ENCODE measurements at places on chromosomes 12 and 14.

DNA sequence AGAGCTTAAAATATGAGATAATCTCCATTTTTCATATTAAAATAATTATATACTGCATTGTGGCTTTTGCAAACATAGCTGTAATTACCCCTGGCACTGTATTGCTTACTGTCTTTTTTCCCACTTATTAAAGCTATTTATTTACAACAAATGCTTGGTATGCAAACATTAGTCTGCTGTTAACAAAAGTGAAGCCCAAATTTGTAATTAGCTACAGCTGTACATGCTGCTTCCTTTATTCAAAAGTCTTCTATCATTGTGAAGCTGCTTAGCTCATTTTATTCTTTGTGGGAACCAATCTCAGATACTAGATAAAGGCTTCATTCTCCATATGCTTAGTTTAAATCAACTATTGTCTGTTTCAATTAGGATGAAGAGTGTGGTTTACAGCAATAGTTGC lies 425.8 kb upstream of the FOXG1 start:
- DNase-seq: no peak

GRCh38 chr12:61870658-61871484 lies 389.3 kb upstream of the USP15 start:
- no peak for DNase-seq

- peak; percentile 29 for DNase-seq
These were observed 242.0 kb downstream of the NEDD1 start for GRCh38 chr12:97148941-97149559.

- no peak for DNase-seq
These were observed 11.1 kb upstream of the NEMF start for GRCh38 chr14:49863487-49864281.

GRCh38 chr14:61934385-61934784 lies 172.2 kb downstream of the SNAPC1 start:
- DNase-seq: no peak

- no peak for DNase-seq
These were observed 7.3 kb upstream of the SERPINA6 start for GRCh38 chr14:94330432-94330831.

DNA sequence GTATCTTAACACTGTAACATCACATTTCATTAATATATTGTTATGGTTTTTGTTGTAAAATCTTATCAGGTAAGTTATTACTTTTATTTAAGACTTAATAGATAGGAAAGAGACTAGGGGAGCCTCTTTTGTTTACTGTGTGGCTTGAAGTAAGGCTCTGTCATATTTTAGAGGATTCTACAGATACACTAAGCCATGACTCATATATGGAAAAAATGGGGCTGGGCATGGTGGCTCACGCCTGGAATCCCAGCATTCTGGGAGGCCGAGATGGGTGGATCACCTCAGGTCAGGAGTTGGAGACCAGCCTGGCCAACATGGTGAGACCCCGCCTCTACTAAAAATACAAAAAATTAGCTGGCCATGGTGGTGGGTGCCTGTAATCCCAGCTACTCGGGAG lies 23.6 kb upstream of the NPFF start:
- DNase-seq: no peak

DNA sequence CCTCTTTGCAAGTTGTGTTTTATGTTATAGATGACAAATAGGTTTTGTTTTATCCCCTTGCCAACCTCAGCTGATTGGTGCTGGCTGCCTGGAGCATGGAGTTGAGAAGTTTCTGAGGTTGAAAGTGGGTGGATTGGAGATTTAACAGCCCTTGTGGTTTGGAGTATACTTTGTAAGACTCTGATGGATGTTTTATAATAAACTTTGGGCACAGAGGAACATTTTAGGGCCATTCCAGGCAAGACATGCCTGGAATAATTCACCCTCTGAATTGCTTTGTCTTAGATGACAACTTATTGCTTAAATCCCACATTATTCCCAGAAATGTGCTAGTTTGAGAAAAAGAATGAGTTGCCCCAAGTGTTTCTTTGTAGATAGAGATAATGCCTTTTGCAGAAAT lies 158.9 kb downstream of the SLC5A8 start:
- DNase-seq: no peak

DNA sequence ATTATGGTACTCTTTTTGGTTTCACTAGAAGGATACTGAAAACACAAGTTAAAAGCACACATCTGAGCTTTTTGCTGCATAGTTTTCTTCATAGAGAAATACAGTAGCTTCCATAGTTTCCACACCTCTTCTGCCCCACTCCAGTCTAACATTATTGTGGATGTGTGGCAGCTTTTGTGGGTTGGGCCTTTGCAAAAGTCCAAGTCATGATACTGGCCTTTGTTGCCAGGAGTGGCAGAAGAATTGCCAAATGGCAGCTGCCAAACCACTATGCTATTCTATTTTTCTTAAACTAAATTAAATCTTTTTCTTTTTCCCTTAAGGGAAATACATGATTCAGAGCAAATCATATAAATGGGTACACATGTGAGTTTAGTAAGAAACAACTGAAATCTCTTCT lies 114.8 kb downstream of the PLEKHA5 start:
- no peak for DNase-seq

GRCh38 chr14:79585845-79586244 lies 625.5 kb downstream of the DIO2 start:
- peak; percentile 55 for DNase-seq

DNA sequence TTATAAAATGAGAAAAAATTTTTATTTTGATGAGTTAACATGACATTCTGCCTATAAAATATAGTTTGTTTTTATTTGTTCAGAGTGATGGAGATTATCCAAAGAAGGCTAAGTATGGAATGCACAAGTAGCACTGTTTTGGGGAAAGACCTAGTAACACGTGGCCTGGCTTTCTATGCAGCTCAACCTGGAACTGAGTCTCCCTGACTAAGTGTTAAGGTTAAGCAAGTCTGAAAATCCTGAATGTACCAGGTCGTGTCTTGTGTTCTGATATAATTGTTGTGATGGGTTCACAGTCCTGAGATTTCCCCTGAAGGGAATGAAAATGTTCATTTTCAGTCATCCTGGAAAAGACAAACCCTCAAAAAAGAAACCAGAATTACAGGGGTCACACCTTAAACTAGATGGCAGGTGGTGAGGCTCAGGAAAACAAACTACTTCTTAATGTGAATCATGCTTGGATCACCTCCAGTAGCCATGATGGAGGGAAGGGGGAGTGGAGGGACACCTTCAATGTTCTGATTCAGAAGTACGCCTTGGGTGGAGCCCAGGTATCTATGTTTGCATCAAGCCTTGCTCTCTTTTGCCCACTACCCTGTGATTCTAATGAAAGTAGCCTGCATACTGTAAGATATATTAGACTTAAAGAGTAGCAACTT lies 236.8 kb downstream of the ALX1 start:
- DNase-seq: no peak

GRCh38 chr12:115850957-115851356 lies 426.5 kb downstream of the MED13L start:
- DNase-seq: no peak

DNA sequence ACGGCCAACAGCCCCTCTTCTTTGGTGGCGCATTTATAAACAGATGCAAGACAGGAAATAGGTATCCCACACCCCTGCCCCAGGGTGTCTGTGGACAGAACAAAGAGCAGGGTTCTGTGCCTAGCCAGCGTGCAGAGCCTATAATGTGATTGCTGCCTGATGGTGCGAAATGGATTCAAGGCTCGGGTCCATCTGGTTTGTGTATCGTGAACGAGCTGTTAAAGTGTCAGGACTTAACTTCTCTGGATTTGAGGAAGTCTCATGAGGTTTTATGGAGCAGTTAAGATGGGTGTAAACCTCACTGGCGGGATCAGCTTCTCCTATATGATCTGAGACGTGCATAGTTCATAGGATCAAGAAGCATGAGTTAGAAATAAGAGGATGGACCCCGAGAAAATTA lies 388.7 kb upstream of the TBX3 start:
- DNase-seq: no peak

DNA sequence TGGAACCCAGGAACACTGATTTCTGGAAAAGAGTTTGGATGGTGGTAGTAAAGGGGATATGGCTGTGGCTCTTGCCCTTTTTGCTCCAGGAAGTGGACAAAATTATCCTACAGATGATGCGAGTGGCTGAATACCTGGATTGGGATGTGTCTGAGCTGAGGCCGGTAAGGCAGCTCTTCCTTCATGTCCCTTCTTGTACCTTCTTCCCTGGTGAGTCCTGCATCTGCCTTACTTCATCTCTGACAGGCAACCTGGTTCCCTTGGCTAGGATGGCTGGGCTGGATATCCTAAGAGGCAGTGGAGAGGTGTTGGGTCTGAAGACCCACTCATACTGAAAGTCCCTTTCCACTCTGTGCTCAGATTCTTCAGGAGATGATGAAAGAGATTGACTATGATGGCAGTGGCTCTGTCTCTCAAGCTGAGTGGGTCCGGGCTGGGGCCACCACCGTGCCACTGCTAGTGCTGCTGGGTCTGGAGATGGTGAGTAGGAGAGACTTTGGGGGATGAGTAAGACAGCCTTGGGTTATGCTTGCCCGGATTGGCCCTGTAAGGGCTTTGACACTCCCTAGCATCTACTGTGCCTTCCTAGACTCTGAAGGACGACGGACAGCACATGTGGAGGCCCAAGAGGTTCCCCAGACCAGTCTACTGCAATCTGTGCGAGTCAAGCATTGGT lies 8.0 kb downstream of the DGKA start:
- DNase-seq: no peak

- DNase-seq: no peak
These were observed 6.9 kb downstream of the FLRT2 start for GRCh38 chr14:85536833-85537190.

DNA sequence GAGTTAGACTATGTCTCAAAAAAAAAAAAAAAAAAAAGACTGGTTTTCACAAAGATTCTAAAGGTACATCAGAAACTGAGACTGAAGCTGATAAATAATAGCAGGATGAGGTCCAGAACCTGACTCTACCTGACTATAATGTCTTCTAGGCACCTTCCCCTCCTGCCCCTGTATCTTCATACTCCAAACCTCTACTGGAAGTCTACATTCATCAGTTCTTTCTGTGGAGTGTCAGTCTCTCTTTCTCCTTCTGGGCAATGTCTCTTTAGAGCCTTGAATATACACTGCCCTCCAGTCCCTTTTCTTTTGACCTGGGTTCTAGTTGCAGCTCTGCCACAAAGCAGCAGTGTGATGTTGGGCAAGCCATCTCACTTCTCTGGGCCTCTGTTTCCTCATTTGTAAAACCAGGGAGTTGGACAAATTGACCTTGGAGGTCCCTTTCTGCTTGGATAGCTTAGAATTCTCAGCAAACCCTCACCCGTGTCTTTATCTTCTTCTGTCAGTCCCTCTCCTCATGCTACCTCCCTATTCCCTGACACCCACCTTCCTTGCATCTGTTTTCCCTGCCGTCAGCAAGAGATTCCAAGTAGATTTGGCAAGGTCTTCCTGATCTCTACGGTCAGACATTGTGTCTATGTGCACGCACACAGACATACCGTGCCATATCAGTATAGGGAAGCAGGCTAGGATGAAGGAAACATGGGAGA lies 4.3 kb downstream of the NFE2 start:
- DNase-seq: no peak

GRCh38 chr12:67647799-67648520 lies 585 bp upstream of the DYRK2 start:
- DNase-seq: peak; percentile 85

DNA sequence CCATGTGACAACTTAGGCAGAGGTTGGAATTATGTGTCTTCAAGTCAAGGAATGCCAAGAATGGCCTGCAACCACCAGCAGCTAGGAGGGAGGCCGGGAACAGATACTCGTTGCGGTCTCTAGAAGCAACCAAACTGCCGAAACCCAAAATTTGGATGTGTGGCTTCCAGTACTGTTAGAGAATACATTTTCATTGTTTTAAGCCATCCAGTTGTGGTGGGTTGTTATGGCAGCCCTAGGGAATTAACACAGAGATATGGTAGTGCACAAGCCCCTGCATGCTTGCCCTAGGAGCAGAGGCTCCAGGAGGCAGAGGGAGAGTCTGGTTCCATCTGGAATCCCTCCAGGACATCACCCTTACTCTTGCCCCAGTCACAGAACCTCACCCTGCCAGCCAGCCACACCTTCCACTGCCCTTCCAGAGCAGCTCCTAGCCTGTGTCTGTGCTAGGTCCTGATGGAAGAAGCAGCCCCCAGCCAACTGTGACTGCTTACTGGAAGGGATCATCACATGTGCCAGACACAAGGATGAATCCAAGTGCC lies 19.5 kb downstream of the PITPNM2 start:
- no peak for DNase-seq

DNA sequence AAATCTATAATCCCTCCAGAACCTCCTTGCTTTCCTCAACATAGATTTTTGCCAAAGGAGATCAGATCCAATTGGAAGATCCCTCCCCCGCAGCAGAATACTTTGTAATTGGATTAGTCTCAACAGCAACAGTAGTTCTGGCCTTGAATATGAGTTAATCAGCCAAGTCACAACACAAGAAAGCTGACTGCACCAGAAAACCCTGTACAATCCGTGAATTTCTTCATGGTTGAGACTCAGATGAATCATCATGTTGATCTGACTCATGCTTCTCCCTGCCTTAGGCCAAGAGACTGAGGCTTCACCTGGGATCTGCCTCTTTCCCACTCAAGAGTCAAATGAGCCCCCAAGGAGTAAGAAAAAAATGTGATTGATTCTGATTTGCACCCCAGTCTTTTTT lies 3.0 kb upstream of the METTL17 start:
- peak; percentile 72 for DNase-seq
